Skin of body (tissue), 3 donors: ENCODE measurements at places on chromosomes 6 and 20. TPM values are rescaled to one million over a fixed set of nuclear protein-coding genes. Genes with fewer than 3 reads are reported as not detected.
A peak's percentile ranks its signal among the peaks of the same experiment; 100 is the strongest.

- no peak for DNase-seq
These were observed 148.3 kb downstream of the HS3ST5 start for GRCh38 chr6:114194362-114195026.

The SALL4 gene
- 2.7 TPM for total RNA-seq

- no peak for DNase-seq
These were observed 556.2 kb downstream of the CBLN4 start for GRCh38 chr20:55449091-55449490.

DNA sequence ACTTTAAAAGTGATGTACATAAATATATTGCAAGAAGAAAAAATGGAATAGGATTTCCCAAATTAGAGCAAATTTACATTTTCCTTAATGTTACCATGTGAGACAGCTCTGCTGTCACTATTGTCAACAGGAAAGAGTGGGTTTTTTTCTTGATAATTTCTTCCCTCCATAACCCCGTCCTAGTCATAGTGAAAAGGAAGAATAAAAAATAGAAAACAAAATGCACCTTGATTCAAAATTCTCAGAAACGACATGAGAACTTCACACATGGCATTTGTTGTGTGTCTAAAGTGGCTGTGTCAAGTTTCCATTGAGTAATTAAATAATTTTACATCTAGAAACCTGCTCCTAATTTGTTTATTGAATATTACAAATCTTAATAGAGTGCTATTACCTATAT, 945.2 kb upstream of the SLC35B3 start:
- no peak for DNase-seq

DNA sequence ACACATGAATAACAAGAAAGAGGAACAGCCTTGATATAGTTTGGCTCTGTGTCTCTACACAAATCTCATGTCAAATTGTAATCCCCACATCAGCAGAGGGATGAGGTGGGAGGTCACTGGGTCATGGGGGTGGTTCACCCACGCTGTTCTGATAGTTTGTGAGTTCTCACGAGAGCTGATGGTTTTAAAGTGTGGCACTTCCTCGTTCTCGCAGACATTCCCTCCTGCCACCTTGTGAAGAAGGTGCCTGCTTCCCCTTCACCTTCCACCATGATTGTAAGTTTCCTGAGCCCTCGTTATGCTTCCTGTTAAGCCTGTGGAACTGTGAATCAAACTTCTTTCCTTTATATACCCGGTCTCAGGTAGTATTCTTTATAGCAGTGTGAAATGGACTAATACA, 13.1 kb downstream of the SRPK1 start:
- no peak for DNase-seq

DNA sequence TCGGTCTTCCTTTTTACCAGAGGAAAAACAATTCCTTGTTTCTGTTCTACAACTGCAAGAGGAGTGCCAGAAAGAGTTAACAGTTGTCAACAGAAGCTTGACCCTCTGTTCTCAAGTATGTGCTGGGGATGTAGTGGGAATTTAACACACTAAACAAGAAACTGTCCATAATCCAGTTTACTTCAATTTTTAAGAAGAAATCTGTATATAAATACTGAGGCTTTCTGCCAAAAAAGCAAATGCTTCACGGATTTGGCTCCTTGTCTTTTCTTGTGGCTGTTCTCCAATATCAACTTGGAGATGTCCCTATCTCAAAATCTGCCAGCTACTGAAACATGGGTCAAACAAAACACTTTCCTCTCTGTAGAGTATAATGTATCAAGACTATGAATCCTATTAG, 26.8 kb downstream of the REV3L start:
- DNase-seq: no peak

The SIRPD gene
- total RNA-seq: 0.39 TPM

The PLAGL2 gene
- total RNA-seq: 6.4 TPM

- DNase-seq: no peak
These were observed 145.1 kb downstream of the RIMS1 start for GRCh38 chr6:72031471-72031870.

The ASIP gene
- 7.6 TPM for total RNA-seq

GRCh38 chr20:19099596-19100545, 112.6 kb upstream of the SLC24A3 start:
- DNase-seq: no peak

DNA sequence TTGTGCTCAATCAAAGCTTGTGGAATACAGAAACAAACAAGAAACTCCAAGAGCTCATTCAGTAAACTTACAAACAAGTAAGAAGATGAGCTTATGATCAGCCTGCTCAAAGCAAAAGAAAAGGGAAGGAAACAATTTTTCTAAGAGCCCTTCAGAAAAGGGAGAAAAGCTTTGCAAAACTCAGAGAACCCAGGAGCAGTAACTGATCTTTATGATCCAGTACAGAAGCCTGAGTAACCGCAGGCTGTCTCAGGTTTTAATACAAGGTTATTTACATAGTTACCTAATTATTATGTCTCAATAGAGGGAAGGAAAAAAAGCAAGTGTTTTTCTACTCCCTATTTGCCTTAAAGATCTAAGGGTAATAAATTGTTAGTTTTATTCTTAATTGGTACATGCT, 226.5 kb downstream of the MAFB start:
- DNase-seq: no peak

DNA sequence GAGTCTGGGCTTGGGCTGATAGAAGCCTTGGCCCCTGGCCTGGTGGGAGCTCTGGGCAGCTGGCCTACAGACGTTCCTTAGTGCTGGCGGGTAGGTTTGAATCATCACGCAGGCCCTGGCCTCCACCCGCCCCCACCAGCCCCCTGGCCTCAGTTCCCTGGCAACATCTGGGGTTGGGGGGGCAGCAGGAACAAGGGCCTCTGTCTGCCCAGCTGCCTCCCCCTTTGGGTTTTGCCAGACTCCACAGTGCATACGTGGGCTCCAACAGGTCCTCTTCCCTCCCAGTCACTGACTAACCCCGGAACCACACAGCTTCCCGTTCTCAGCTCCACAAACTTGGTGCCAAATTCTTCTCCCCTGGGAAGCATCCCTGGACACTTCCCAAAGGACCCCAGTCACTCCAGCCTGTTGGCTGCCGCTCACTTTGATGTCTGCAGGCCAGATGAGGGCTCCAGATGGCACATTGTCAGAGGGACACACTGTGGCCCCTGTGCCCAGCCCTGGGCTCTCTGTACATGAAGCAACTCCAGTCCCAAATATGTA, 957 bp upstream of the VEGFA start:
- peak; percentile 89 for DNase-seq

The BEND6 gene
- 5.6 TPM for total RNA-seq

DNA sequence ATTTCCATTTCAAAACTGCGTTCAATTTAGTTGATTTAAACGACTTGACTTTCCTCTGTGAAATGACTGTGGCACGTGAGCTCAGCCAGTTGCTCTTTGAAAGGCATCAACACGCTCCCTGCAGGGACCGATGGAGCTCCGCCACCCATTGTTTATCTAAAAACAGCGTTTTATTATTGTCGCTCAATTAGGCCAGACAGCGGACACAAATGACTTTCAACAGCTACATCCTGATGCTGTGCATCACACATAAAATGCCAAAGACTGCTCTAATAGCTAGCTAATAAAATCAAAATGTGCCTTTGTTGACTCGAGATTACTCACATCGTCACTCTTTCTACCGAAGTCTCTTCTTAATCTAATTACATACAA, 332.5 kb downstream of the CD83 start:
- no peak for DNase-seq

- DNase-seq: no peak
These were observed 52.4 kb upstream of the EIF2S2 start for GRCh38 chr20:34164381-34164984.

The IGF2R gene
- total RNA-seq: 93.1 TPM

DNA sequence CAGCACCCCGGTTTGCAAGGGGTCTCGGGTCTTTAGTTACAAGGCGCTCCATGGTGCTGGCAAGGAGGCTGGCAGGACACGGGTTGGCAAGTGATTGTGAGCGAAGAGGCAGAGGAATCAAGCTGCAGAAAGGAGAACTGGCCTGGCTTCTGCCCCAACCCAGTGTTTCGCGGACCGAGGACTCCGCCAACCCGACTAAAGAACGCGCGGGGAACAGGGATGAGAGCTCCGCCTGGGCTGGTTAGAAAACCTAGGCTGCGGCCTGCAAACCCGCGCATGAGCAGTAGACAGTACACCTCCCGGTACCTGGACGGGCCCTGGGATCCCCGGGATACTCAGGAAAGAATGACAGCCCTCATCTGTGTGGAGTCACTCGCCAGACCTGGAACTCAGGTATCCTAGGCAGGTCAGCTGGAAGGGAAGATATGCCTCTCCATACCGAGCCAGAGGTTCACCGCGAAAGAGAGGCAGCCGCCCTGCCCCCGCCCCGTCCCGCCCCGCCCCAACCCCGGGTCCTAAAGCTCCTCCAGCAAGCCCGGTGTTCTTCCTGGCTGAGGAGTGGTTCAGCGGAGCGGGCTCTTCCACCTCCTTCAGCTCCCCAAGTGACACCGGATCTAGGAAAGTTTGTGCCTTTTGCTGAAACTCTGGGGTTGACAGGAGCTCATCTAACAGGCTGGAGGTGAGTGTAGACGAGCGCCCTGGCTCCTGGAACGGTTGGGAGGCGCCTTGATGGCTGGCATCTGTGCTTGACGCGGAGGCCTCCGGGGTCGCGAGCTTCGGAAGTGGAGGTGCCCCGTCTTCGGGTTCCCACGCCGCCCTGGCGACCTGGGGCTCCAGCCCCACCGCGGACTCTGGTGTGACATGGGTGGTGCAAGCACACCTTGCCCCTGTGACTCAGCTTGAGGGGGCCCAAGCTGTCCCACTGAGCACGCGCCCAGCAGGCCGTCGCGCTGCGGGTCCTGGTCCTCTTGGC, 1847.3 kb upstream of the DEFB115 start:
- DNase-seq: no peak

The PRSS35 gene
- 4.4 TPM for total RNA-seq

- DNase-seq: no peak
These were observed 3.1 kb upstream of the AKIRIN2 start for GRCh38 chr6:87705070-87705691.

GRCh38 chr6:51090343-51090742, 271.7 kb downstream of the TFAP2B start:
- DNase-seq: no peak

The DAAM2 gene
- 32.2 TPM for total RNA-seq

The OCSTAMP gene
- not detected for total RNA-seq

DNA sequence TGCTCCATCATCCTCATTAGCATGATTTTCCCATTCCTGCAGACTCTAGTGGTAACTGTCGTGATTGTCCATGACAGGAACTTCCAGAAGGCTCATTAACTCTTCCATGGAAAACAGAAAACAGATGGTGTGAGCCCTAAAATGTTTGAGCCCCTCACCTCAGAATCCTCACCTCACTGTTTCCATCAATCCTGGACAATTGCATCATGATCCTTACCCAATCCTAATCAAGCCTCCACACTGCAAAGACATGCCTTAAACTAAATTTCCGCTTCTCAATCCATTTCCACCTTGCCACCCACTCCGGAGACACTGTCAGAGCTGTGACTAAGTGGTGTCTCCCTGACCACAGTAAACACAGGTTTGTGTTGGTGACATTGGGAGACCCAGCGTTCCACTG, 311.0 kb upstream of the JARID2 start:
- no peak for DNase-seq

GRCh38 chr6:51800603-51801002, 286.8 kb downstream of the PKHD1 start:
- DNase-seq: no peak

GRCh38 chr6:139886396-139886795, 511.9 kb upstream of the CITED2 start:
- no peak for DNase-seq

- peak; percentile 2 for DNase-seq
These were observed 60.0 kb upstream of the PBOV1 start for GRCh38 chr6:138278326-138278725.

DNA sequence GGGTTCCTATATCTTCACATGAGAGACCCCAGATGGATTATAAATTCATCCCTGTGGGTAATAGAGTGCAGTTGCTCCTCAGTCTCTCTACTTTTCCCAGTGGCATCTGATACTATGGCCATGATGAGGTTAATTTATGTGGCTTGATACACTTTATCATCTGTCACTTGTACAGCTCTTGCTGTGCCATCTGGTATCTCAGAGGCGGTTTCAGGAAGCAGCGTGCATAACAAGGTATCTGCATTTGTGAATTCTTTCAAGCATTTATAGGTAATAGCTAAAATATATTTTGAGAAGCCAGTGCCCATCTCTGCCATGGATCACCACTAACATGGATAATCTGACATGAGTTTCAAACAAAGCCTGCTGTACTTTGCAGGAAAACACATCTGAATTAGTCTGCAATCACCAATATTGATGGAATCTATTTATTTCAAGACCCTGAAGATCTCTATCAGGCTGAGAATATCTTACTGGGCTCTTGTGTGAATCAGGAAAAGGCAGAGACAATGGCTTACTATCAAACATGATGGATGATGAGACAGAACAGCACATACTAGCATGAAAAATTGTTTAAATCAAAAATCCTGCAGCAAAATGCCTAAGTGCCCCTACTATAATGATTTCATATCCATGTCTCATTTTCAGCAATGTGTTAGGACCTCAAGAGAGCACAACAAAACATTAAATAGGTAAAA, 548.7 kb upstream of the MAP3K7 start:
- DNase-seq: no peak

- no peak for DNase-seq
These were observed 15.0 kb upstream of the TBX18 start for GRCh38 chr6:84779380-84779779.

GRCh38 chr6:130908188-130908587, 81.0 kb downstream of the SMLR1 start:
- DNase-seq: no peak

- DNase-seq: no peak
These were observed 81.3 kb upstream of the NAA20 start for GRCh38 chr20:19935842-19936241.

- DNase-seq: no peak
These were observed at the start of gene LAMP5 for GRCh38 chr20:9514461-9515213. TSS of gene LAMP5 (plus strand) at chr20:9514590. CDS start at chr20:9514853, 263 bp downstream.

DNA sequence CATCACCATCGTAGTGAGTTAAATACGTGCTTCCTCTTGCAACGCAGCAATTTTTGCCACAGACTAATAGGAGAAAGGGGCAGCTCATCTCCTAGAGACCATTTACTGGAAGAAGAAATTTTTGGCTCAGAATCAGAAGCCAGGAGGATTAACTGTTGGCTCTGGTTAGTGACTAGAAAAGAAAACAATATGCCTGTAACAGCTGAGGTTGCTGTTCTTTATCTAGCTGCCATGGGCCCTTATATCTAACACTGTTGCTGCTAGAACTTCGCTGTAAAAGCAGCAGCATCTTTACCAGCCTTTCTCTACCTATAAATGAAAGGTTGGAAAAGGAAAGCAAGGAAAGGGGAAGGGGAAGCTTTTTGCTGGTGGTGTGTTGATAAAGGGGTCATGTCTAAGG, 65.9 kb downstream of the FAM135A start:
- DNase-seq: no peak
